Stimulated activated naive B cell treated with anti-CD40 and anti-IgM and Interleukin-4, amounts not matched to agents 10 μg/mL and 1 μg/mL and 100 μg/mL, for 72 hours (primary cell): ENCODE measurements at places on chromosomes 7 and 10.

DNA sequence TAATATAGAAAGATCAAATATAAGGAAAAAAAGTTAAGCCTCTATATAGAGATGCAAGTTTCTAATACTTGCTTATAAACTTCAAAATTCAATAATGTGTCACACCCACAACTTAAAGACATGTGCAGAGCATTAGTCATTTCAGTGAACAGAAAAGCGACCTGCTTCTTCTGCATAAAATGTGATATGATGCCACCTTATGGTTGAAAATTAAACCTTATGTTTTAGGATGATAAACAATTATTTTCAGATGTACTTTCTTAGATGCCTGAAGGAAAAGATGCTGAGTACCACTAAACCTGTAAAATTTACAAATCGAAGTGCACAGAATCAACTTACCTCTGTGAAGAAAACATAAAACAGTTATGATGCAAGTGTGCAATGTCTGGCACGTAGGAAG lies 96.0 kb downstream of the MTERF1 start:
- no peaks in the 10 kb centered on the region for H3K27me3 ChIP-seq
- H3K36me3 ChIP-seq: no peaks in the 10 kb centered on the region
- H3K4me3 ChIP-seq: no peak overlapping the region
- no peak for DNase-seq

DNA sequence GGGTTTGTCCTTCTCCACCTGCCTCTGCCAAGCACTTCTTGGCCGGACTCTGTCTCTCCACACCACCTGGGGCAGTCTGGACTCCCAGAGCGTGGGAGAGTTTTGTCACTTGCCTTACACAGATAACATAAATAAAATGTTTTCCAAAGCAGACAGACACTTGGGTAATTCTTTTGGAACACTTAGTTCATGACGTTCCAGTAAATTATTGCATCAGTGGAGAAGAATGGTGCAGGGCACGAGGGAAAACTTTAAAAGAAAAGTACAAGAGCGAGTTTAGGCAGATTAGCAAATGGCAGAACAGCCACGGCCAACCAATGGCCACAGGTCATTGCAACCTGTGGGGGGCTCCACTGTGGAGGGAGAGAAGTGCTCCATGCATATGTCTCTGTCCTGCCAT lies 170.6 kb upstream of the GRB10 start:
- no peak for DNase-seq
- no peak overlapping the region for H3K4me3 ChIP-seq
- no peaks in the 10 kb centered on the region for H3K27me3 ChIP-seq
- H3K36me3 ChIP-seq: no peaks in the 10 kb centered on the region
- H3K4me1 ChIP-seq: no peaks in the 10 kb centered on the region

- H3K27ac ChIP-seq: no peak overlapping the region
- no peak overlapping the region for H3K4me3 ChIP-seq
- H3K27me3 ChIP-seq: no peaks in the 10 kb centered on the region
- no peaks in the 10 kb centered on the region for H3K4me1 ChIP-seq
These were observed 479.6 kb downstream of the GATA3 start for GRCh38 chr10:8534096-8534495.

DNA sequence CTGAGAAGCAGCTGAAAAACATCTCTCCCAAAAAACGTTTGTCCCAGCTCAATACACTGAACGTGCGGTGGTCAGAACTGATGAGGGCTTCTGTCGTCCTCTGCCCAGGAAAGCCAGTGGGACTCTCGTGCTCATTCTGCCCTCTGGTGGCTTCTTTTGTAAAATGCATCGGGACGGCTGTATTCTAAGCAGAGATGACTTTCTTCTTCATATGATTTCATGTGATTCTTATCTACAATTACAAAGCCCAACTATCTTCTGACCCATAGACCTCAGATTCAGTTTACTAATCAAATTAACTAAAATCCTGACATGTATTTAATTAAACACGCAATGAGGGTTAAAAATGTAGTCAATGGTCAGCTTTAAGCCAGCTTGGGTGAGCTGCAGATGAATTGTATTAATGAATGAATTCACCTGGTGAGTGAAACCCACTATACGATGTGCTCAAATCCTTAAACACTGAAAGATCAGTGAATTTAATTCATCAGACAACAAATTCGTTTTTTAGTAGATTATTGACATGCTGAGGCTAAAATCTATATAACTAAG lies 117.6 kb upstream of the FAM204A start:
- peaks cover 22% of the 10 kb centered on the region for H3K27me3 ChIP-seq
- DNase-seq: peak; percentile 28
- H3K4me3 ChIP-seq: no peak overlapping the region
- no peaks in the 10 kb centered on the region for H3K36me3 ChIP-seq
- H3K27ac ChIP-seq: no peak overlapping the region
- no peaks in the 10 kb centered on the region for H3K4me1 ChIP-seq

GRCh38 chr7:131052285-131052904 lies 275.3 kb upstream of the MKLN1 start:
- H3K27ac ChIP-seq: no peak overlapping the region
- H3K36me3 ChIP-seq: peaks cover 42% of the 10 kb centered on the region
- no peak for DNase-seq
- peaks cover 77% of the 10 kb centered on the region for H3K4me1 ChIP-seq

DNA sequence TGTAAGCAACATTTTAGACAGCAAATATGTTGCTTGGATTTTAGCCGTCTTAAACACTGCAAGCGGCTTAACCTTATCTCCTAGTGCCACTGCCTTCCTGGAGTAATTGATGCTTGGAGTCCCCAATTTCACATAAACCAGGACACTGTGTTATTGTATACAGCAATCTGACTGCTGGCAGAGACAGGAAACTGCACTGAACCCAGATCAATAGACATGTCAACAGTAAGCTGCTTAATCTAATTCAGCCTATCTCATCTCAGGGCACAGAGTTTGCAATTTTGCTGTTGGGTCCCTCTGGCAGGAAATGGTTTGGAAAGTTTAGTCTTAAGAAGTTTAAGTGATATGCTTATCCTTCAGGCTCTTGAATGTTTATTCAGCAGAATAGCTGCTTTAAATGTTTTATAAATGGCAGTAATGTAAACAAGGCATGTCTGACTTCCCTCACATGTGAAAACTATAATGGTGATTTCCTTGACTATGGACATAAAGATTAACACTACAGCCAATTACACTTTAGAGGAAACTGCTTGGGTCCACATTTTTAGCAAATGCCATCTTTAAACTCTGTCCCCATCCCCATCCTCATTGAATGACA lies 598.6 kb downstream of the PARD3 start:
- H3K36me3 ChIP-seq: no peaks in the 10 kb centered on the region
- DNase-seq: no peak
- H3K4me1 ChIP-seq: no peaks in the 10 kb centered on the region
- no peaks in the 10 kb centered on the region for H3K27me3 ChIP-seq

GRCh38 chr7:5350600-5351385 lies 68.0 kb downstream of the SLC29A4 start:
- H3K36me3 ChIP-seq: peaks cover 59% of the 10 kb centered on the region
- H3K4me3 ChIP-seq: no peak overlapping the region
- H3K27ac ChIP-seq: no peak overlapping the region
- H3K27me3 ChIP-seq: no peaks in the 10 kb centered on the region
- DNase-seq: no peak

- no peak for DNase-seq
- no peaks in the 10 kb centered on the region for H3K27me3 ChIP-seq
- H3K4me3 ChIP-seq: peak overlapping the region; percentile 83
- H3K27ac ChIP-seq: peak overlapping the region; percentile 44
These were observed 47.0 kb upstream of the CDK1 start for GRCh38 chr10:60731134-60731885.

DNA sequence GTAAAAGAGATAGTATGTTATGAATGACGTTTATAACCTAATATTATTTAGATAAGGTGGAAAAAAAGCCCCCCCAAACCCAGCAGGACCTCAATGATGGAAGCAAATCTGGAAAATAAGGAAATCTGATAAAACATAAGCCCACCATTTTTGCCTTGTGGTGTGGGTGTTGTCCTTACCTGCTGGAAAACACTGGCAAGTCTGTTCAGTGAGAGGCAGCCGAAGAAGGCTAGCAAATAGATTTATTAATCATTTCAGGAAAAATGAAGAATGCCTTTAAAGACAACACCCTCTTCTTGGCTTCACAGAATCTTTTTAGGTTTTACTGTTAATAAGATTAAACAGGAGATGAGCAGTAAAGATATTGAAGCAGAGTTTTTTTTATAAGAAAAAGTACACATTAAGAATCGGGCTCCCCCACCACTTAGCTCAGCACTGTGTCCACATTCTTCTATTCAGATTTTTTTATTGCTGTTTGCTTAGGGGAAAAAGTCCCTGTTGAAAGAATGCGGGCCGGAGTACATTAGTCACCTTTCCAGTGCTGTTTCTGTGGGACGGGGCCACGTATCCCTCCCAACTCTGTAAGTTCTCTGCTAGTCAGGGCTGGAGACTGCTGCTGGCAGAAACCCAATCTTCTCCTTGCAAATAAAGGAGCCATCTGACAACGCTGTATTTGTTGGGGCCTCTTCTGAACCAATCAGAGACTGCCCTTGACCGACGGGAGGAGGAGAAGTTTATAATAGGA lies 104.1 kb downstream of the EVX1 start:
- DNase-seq: no peak
- H3K27ac ChIP-seq: no peak overlapping the region
- H3K36me3 ChIP-seq: peaks cover 1% of the 10 kb centered on the region
- H3K4me1 ChIP-seq: no peaks in the 10 kb centered on the region
- H3K27me3 ChIP-seq: peaks cover 16% of the 10 kb centered on the region
- H3K4me3 ChIP-seq: no peak overlapping the region

DNA sequence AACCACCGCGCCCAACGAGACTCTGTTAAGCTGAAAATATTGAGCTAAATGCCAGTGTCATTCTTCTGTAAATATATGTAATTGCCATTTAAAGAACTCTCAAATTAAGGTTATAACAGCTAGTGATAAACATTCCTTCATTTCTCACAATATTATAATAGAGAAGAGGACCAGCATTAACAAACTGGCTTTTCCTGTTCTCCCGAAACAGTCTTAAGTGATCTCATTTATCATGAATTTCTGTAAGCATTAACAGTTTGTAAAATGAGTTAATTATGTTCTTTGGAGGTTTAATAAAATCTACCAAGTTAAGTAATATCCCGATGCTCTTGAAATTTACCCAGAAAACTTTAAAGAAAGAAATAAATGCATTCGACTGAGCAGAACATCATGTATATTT lies 352.8 kb downstream of the KCNMA1 start:
- no peaks in the 10 kb centered on the region for H3K36me3 ChIP-seq
- H3K4me3 ChIP-seq: no peak overlapping the region
- no peak overlapping the region for H3K27ac ChIP-seq
- H3K4me1 ChIP-seq: peaks cover 6% of the 10 kb centered on the region

DNA sequence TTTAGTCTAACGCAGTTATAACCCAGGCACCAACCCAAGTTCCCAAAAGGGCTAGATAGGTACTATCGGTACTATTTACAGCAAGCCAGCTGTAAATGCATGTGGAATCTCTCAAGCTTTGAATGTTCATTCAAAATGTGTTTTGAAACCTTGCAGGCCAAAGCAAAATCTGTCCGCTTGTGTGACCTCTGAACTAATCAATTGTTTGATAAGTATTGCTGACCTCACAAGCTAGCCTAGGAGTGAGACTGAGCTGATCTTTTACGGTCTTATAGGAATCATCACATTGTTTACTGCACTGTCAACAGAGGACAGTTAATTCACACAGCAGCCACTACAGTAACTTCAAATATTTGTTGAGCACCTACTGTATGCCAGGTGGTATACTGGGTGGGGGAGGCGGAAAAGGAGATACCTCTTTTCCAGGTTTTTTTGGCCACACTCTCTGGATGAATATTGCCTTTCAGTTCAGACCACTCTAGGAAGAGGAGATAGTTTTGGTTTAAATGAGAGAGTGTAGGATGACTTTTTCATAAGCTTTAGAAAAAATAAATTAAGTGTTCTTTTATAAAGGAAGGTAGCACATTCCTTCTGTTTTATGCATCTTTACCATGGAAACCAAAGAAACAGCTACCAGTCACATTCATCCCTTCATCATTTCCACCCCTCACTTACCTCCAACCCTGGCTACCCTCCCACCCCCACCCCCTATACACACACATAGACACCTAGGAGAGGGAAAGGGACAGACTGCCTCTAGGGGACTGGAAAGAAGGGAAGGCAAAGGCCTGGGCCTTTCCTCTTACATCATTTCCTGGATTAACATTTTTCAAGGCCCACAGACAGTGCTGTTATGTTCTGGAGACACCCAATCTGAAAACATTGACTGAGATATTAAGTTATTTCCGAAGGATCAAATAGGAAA lies 2.4 kb downstream of the PAPSS2 start:
- H3K4me3 ChIP-seq: no peak overlapping the region

DNA sequence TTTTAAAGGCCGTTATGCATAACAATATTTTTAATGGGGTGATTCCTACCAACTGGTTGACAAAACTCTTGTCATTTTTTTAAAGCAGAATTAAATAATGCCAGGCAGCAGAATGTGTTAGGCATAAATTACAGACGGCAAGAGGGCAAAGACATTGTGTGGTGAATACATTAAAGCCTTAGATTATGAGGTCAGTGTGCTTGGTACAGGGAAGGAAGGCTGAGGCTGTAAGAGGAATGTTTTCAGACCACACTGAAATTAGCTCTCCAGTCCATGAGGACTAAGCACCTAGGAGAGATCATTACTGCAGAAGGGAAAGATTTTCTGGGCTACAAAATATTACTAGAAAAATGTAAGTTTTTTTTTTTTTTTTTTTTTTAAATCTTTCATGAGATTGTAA lies 312.8 kb upstream of the PRKCQ start:
- DNase-seq: no peak
- no peaks in the 10 kb centered on the region for H3K36me3 ChIP-seq
- no peaks in the 10 kb centered on the region for H3K4me1 ChIP-seq
- no peaks in the 10 kb centered on the region for H3K27me3 ChIP-seq
- H3K27ac ChIP-seq: no peak overlapping the region
- no peak overlapping the region for H3K4me3 ChIP-seq

DNA sequence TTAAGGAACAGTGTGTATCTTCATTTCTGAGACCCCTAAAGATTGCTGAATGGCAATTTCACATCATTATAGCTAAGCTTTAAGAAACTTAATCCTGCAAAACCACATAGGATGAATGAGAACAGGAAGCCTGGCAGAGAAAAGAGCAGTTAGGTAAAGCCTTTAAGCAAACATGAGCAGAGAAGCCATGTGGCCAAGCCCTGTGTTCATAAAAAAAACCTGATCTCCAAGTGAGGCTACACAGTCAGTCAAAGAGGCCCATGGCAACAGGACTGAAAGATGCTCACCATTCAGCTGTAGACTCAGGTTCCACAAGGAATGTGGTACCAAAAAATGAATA lies 9.3 kb downstream of the LIPA start:
- H3K4me3 ChIP-seq: no peak overlapping the region
- peaks cover 27% of the 10 kb centered on the region for H3K36me3 ChIP-seq
- no peak overlapping the region for H3K27ac ChIP-seq
- H3K27me3 ChIP-seq: no peaks in the 10 kb centered on the region
- DNase-seq: no peak

GRCh38 chr7:81491573-81491972 lies 278.3 kb downstream of the HGF start:
- H3K27me3 ChIP-seq: no peaks in the 10 kb centered on the region
- H3K4me3 ChIP-seq: no peak overlapping the region
- DNase-seq: no peak
- no peaks in the 10 kb centered on the region for H3K36me3 ChIP-seq
- no peak overlapping the region for H3K27ac ChIP-seq
